ENCODE measurements at places on chromosomes 13 and 19.

DNA sequence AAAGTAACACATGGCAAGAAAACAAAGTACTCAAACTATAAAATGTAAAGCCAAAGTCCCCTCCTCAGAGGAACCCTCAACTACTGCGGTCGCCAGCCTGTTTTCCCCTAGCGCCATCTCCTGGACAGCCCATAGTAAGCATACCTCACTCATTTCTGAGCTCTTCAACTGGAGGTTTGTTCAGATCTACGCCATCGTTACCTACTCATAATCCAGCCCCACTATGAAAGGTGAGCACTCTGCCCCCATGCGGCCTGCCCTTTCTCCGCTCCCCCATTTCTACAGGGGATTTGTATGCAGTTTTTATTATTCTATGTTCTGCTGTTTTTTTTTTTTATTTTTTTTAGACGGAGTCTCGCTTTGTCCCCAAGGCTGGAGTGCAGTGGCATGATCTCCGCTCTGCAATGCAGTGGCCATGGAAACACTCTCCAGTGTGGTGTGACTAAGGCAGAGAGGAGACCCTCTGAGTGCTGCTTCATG lies 26.2 kb downstream of the OPA3 start:
- peak; percentile 15 for DNase-seq

- DNase-seq: no peak
These were observed 22.4 kb downstream of the EPSTI1 start for GRCh38 chr13:42969565-42970172.

DNA sequence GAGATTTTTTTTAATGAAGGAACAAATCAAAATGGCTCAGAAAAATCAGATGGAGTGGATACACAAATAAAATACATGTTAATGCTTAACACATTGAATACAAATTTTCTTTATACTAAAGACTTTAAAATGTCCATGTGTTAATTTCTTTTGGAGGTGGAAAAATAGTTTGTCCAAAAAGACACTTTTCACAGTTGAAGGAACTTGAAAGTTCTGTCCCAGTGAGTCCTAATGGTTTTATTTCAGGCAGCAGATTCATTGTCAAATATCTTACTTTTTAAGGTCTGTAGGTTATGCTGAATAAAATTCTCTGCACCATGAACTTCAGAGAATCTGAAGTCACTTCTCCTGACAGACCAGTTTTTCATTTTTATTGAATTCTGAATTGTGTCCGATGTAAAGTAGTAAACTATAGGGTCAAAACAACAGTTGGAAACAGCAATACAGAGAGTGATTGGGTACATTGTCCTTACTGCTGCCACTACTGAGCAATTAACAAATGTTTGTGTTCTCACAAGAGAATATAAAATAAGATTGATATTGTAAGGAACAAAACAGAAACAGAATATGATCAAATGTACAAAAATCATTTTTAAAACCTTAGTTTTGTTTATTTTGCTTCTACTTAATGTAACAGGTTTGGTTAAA lies 1.6 kb downstream of the LPAR6 start:
- no peak for DNase-seq

DNA sequence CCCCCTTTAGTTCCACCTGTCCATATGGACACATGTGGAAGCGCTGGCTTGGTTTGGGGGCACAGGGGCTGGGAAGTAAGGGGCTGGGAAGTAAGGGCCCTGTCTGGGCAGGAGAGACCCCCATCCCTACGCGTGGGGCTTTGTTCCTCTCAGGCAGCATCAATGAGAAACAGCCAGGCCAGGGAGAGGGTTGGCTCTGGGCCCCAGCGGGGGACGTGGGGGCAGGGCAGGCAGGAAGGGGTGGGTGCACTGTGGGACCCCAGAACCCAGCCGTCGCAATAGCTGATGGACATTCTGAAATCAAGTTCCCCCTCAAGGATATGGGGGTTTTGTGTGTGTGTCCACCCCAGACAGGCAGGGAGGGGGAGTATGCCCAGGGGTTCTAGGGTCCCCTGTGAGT lies 1.2 kb downstream of the NCAN start:
- no peak for DNase-seq

DNA sequence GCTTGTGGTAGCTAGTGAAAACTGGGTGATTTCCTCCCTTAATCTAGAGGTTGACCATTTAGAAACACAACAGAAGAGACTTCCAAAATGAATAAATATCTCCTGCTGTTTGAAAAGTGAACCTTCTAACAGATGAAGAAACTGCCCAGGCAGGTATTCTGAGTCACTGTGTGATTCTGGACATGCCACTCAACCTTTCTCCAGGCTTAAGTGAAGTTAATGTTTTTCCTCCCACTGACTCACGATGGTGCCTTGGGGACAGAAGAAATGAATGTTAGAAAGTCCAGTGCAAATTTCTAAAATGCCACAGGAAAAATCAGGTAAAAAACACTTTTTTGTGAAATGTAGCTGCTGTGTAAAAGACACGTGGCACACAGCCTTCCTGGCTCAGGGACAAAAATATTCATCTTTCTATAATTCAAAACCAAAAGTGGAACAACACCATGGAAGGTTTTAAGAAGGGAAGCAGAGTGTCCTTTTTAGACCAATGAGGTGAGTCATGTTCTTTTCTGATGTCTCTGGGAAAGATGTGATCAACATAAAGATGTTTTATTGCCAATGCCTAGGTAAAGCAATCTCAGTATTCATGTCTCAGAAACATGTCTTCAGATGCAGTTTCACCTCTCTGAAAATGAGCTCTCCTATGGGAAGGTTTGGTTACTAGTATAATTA lies 9.1 kb downstream of the UBE2L5 start:
- DNase-seq: no peak

- DNase-seq: no peak
These were observed 1033.3 kb downstream of the EFNB2 start for GRCh38 chr13:105502193-105502592.

DNA sequence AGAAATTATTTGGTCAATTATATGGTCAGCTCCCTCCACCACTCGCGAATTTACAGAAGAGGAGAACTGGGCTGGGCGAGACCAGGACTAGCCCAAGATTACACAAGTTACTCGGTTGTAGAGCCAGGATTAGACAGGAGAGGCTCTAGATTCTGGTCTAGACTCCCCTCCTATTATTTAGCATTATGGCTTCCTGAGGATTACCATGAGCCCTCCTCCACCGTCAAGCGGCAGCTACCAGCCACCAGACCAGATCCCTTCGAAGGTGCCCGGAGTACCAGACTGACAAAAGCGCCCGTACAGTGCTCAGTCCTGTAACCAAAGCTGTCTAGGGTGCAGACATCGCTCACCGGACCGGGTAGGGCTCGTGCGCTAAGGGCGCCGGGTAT lies 497 bp upstream of the MLNR start:
- DNase-seq: no peak

GRCh38 chr19:3474010-3474409 lies 6.3 kb downstream of the SMIM24 start:
- no peak for DNase-seq

DNA sequence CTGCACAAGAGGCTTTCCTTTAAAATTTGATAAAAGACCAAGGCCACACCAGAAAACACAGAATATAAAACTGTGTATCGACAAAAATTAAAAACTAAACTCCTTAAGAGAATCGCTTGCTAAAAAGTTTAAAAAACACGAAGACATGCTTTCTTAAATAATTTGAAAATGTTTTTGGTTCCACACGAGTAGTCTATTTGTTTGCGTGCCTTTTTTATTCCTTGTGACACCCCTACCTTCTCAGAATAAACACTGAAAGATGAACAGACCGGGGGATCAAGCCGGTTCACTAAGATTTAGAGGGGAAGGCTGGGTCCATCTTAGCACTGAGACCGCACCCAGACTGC lies 256.4 kb upstream of the STARD13 start:
- DNase-seq: no peak

GRCh38 chr19:55644842-55645511 lies 1.5 kb downstream of the ZNF581 start:
- no peak for DNase-seq

GRCh38 chr19:8457209-8457608 lies 12.4 kb downstream of the HNRNPM start:
- no peak for DNase-seq

DNA sequence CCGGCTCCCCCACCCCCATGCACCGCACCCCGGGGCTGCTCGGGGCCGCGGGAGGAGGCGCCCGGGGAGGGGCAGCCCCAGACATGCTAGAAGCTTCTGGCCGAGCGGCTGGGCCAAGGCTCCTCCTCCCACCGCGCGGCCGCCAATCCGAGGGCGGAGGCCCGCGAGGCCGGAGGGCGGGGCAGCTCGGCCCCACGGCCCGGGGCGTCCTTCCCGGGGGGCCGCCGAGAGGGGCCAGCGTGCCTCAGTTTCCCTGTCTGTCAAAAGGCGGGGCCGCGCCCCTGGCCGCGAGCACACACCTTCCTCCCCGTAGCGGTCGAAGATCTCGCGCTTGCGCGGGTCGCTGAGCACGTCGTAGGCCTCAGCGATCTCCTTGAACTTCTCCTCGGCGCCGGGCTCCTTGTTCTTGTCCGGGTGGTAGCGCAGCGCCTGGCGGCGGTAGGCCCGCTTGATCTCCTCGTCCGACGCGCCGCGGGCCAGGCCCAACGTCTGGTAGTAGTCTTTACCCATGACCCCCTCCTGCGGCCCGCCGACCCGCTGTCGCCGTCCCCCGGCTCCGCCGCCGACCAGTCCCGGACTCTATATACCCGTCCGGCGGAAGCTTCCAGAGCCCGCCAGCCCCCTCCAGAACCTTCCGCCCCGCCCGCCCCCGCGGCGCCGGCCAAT lies at the start of gene DNAJB1:
DNAJB1 (minus strand) TSS at position 558 of the 666 bp plus-strand sequence; CDS start at position 510, 48 bp downstream.
- DNase-seq: peak; percentile 64

DNA sequence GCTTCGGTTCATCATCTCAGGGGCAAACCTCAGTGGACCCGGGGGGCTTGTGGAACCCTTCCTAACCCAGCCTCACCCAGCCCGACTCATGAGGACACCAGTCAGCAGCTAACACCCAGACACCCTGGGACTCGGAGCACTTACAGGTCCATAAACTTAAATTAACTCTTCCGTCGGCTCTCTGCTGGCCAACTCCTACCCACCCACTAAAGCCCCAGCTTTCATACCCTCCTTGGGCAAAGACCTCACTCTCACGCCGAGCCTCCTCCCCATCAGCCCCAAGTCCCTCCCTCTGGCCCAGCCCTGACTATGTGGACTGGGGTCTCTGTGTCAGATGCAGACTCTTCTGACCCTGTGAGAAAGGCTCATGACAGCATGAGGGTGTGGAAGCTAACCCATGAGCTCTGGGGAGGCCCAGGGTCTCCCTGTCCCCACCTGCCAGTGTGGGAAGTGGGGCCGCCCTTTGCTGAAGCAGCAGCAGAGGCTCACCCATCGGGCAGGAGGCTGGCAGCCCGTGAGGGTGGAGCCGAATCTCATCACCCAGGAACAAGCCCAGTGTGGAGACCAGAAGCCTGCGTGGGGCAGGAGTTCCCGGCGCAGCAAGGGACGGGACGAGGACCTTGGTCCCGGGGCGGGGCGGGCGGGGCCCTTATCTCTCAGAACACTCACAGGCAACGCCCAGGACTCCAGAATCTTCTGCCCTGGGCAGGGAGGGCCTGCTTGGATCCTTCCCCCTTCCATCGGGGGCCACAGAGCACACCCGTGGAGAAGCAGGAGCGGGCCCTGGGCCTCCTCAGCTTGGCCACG lies 19.8 kb downstream of the TCF3 start:
- no peak for DNase-seq

DNA sequence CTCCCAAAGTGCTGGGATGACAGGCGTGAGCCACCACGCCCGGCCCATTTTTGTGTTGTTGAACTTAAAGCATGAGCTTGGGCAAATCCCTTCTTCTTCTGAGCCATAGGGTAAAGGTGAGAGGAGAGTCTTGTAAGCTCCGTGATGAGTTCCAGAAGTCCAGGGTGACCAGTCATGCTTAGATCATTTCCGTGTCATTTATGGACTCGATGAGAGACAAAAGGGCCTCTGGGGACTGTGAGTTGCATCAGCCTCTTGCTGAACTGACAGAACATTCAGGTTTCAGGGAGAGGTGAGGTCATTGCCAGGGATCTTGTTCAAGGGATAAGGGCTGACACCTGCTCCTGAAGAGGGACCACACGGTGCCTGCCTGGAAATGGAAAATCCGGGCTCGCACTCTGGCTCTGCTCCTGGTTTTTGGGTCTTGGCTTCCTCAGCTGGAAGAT lies 53.6 kb downstream of the GADD45B start:
- DNase-seq: no peak

- DNase-seq: no peak
These were observed 687 bp downstream of the MATK start for GRCh38 chr19:3785451-3785937.

DNA sequence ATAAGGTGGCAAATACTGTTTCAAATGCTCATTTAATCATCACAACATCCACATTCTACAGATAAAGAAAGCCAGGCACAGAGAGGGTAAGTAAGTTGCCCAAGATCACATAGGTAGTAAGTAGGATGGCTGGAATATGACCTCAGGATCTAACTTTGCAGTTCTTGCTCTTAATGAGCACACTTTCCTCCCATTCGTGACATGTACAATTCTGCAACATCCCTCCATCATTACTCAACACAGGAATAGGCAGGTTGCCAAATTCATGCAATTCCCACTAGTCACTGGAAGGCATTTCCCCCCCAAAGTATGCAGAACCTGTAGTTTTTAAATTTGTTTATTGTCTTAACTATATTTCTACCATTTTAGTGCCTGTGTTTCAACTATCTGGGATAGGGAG lies 109.2 kb downstream of the OLFM4 start:
- DNase-seq: no peak

GRCh38 chr13:99390601-99391000 lies 83.4 kb upstream of the GPR183 start:
- DNase-seq: no peak

- DNase-seq: no peak
These were observed 7.9 kb downstream of the PEX11G start for GRCh38 chr19:7480970-7481255.

- no peak for DNase-seq
These were observed 32.9 kb downstream of the ING1 start for GRCh38 chr13:110746438-110746837.

GRCh38 chr13:97015661-97016350 lies 21.5 kb upstream of the OXGR1 start:
- no peak for DNase-seq

Data from left renal cortex interstitium (tissue), 4 donors.